ENCODE measurements at places on chromosomes 4 and X.

DNA sequence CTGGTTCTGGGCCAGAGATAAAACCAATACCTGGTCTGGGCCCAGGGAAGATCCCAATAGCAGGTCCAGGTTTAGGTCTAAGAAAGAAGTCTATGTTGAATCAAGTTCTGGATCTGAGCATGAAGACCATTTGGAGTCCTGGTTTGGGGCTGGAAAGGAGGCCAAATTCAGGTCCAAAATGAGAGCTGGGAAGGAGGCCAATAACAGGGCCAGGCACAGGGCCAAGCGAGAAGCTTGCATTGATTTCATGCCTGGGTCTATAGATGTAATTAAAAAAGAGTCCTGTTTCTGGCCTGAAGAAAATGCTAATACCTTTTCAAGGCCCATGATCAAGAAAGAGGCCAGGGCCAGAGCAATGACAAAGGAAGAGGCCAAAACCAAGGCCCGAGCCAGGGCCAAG, 3.4 kb downstream of the GPRASP1 start:
- DNase-seq, result no peak

DNA sequence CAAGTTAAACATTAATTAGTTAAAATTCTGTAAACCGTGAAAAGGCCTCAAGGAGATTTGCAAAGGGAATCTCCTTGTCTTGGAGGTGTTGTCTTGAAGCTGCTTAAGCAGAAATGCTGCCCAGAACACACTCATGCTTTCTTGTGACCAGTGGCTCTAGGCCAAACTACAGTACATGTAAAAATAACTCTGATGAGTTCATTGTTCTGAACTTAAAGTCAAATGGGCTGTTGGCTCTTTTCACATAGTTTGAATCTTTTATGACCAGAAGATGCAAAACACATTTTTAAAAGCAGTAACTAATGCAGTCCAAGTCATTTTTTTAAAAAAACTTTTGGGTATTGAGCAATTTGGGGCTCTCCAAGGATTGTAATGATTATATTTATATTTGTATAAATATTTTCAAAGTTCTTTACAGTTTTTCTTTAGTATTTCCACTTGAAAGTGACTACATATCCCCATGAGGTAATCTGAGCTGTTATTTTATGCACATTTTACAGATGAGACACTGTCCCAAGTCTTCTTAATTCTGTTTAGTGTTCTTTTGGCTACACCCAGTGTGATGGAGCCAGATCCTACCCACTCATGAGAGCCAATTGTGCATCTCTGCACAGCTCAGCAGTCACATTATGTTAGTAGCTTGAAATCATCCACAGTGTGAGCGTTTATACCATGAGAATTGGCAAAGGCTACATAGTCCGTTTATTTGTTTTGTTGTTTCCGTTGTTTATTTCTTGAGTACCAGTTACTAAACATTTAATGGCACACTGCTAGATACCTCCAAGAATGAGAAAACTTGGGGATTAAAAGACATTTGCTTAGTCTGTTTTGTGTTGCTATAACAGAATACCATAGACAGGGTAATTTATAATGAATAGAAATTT, 112.8 kb upstream of the ATXN3L start:
- DNase-seq, result peak; percentile 95

DNA sequence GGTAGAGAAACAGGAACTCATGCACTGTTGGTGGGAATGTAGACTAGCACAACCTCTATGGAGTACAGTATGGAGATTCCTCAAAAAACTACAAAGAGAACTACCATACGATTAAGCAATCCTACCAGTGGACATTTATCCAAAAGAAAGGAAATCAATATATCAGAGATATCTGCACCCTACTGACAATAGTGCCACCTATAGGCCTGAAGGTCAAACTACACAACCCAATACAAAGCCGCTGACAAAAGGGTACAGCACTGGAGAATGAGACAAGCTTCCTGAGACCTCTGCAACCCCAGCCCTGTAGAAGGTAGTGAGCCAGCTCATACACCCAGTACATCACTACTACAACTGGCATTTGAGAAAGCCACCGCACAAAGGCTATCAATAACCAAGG, 67.1 kb downstream of the CBR4 start:
- DNase-seq, result no peak

DNA sequence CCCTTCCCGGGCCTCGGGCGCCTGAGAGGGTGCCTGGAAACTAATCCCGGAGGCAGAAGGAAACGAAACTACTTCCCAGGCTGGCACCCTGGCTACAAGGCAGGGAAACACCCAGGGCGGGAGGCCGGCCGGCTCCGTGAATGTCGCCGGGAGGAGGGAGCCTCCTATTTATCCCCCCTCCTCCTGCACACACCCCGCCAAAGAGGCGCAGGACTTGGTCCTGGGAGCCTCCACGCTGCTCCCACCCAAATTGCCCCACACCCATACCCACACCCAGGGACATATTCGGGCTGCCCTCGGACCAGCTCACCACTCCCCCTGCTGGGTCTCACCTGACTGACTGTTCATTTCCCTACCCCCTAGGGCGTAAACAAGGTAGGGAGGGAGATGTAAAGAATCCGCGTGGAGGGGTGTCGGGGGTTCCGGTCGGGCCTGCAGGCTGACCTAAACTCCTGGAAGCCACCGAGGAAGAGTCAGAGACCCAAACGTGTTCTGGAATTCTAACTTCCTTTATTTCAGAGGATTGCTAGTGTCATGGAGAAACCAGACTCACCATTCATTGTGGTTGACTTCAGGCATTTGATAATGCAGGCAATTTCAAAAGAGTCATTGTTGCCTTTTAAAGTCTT, at the start of gene BTC:
TSS of gene BTC (minus strand) at position 142 of the 629 bp plus-strand sequence. CDS start 198 bp downstream, outside the sequence.
- DNase-seq, result no peak

GRCh38 chrX:51614353-51615012, 4.2 kb downstream of the CENPVL3 start:
- peak; percentile 36 for DNase-seq

Data from fibroblast of skin of abdomen (primary cell).